ENCODE measurements at places on chromosomes 3 and 15.

- no peak overlapping the region for H3K4me3 ChIP-seq
- no peak overlapping the region for H3K27ac ChIP-seq
- no peaks in the 10 kb centered on the region for H3K4me1 ChIP-seq
- no peaks in the 10 kb centered on the region for H3K27me3 ChIP-seq
These were observed 59.7 kb downstream of the PDCD6IP start for GRCh38 chr3:33858131-33858530.

- no peaks in the 10 kb centered on the region for H3K4me1 ChIP-seq
- no peaks in the 10 kb centered on the region for H3K27me3 ChIP-seq
- no peak overlapping the region for H3K4me3 ChIP-seq
- no peak overlapping the region for H3K27ac ChIP-seq
- DNase-seq: no peak
- H3K36me3 ChIP-seq: no peaks in the 10 kb centered on the region
These were observed 20.1 kb downstream of the FBXO22 start for GRCh38 chr15:75923756-75924155.

DNA sequence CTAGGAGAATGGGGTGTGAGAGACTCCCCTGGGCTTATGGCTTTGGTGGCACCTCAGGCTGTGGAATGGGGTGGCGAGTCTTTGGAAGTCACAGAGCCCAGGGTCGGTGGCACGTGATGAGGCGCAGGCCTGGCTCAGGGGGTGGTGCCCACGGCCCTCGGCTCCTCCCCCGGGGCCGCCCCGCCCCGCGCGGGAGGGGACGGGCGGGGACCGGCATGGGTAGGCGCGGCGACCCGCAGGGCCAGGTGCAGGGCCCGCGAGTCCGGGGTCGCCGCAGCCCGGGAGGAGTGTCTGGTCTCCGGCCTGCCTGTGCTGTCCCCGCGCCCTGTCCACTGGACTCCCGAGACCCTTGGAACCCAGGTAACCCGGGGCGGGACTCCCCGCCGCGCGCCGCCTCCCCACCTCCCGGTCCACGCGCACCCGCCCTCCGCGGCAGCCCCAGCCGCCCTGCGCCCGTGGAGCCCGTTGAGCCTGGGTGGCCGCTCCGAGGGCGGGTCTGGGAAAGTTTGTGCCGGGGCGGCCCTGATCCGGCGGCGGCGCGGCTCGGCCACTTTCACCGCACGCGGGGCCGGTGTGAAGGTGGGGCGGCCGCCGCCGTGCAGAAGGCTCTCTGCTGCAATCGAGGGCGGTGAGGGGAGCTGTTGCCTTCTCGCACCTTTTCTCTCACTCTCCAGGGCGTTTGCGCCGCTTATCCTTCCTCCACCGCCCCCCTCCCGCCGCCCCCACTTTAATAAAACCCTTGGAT lies at the start of gene PAQR5:
Gene PAQR5 (plus strand): TSS at position 216 of the 745 bp plus-strand sequence. CDS start 61,169 bp downstream, outside the sequence.
- H3K4me3 ChIP-seq: peak within 1 kb of the TSS; percentile 71
- DNase-seq: peak; percentile 75
- peak within 1 kb of the TSS; percentile 63 for H3K27ac ChIP-seq
- no peaks in the 10 kb centered on the region for H3K27me3 ChIP-seq
- H3K4me1 ChIP-seq: peaks cover 7% of the 10 kb centered on the region
- no peaks in the 10 kb centered on the region for H3K36me3 ChIP-seq

GRCh38 chr3:161212171-161212771 lies 8.8 kb upstream of the NMD3 start:
- no peak overlapping the region for H3K27ac ChIP-seq
- H3K36me3 ChIP-seq: no peaks in the 10 kb centered on the region
- H3K27me3 ChIP-seq: no peaks in the 10 kb centered on the region

GRCh38 chr3:62421207-62421606 lies 47.9 kb upstream of the FEZF2 start:
- no peak overlapping the region for H3K27ac ChIP-seq
- no peaks in the 10 kb centered on the region for H3K27me3 ChIP-seq
- H3K4me1 ChIP-seq: no peaks in the 10 kb centered on the region
- no peaks in the 10 kb centered on the region for H3K36me3 ChIP-seq
- DNase-seq: no peak

DNA sequence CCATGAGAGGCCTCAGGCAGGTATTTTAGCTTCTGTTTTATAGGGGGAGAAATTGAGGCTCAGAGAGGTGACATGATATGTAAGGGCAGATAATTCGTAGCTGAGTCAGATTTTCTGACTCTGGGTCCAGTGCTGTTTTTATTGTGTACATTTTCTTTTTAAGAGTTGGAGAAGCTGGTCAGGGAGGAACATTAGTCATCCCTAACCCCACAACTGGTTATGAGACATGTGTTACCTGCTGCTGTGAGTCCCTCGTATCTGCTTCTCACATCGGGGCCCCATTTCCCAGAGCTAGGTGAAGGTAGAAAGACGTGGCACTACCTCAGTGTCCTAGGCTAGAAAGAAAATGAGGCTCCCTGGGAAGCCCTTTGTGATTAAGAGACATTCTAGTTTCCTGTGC lies 28.6 kb downstream of the GALNT15 start:
- H3K4me3 ChIP-seq: no peak overlapping the region

DNA sequence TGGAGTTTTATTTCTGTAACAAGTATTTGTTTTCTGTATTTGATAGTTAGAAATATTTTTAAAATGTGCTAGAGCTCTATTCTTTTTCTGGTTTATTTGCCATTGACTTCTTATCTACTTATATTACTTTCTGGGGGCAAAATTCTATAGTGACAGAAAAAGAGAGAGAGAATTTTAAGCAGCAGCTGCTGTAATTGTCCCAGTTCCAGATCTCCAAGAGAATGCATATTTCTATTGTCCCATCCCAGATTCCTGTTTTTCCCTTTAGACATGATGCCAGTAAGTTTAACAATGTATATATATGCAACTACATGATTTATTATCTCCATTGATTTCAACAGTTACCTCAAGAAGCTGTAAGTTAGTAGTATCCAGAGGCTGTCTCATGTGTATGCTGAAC lies 541.7 kb upstream of the ZNF385D start:
- no peaks in the 10 kb centered on the region for H3K27me3 ChIP-seq
- no peaks in the 10 kb centered on the region for H3K4me1 ChIP-seq
- no peaks in the 10 kb centered on the region for H3K36me3 ChIP-seq
- no peak overlapping the region for H3K27ac ChIP-seq
- no peak for DNase-seq

- H3K4me3 ChIP-seq: no peak overlapping the region
- H3K27ac ChIP-seq: no peak overlapping the region
- no peaks in the 10 kb centered on the region for H3K27me3 ChIP-seq
- DNase-seq: no peak
- H3K4me1 ChIP-seq: no peaks in the 10 kb centered on the region
- H3K36me3 ChIP-seq: no peaks in the 10 kb centered on the region
These were observed 519.7 kb downstream of the DIPK2A start for GRCh38 chr3:144491333-144491732.

DNA sequence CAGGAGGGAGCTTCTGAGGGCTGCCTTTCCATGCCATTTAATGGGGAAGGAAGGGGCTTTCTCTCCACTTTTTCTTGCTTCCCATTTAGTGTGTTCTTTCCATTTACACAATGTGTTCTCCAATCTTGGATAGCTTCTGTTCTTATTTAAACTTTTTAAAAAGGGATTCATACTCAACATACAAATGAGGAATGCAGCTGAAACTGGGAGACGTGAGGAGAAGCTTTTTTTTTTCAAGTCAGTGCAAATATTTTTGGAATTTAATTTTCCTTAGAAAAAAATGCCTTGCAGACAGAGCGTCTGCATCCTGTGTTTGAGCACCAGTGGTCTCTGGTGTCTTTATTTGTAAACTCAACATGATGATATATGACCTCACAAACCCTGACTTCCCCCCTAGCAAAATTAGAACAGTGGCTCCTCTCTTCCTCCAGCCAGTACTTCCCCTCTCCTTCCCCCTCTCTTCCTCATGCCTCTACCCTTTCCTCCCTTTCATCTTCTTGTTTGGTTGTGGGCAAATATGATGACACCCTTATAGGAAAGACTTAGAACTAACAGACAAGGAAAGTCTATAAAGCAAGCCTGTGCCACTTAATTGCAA lies 48.1 kb upstream of the PCSK6 start:
- no peaks in the 10 kb centered on the region for H3K27me3 ChIP-seq
- no peak overlapping the region for H3K4me3 ChIP-seq
- H3K27ac ChIP-seq: no peak overlapping the region

GRCh38 chr3:184361532-184361931 lies at the start of the genes CLCN2 and POLR2H:
Gene CLCN2, minus strand, starts transcription at chr3:184361605. Its CDS starts 126 bp downstream, at chr3:184361479.
Gene POLR2H, plus strand, starts transcription at chr3:184361710. Its CDS starts 1,783 bp downstream, at chr3:184363493.
- peak within 1 kb of the TSS; percentile 79 for H3K4me3 ChIP-seq
- peak within 1 kb of the TSS; percentile 97 for H3K27ac ChIP-seq
- H3K36me3 ChIP-seq: peaks cover 5% of the 10 kb centered on the region
- peaks cover 10% of the 10 kb centered on the region for H3K4me1 ChIP-seq
- peak; percentile 55 for DNase-seq

- H3K4me3 ChIP-seq: no peak overlapping the region
- no peak overlapping the region for H3K27ac ChIP-seq
- no peaks in the 10 kb centered on the region for H3K36me3 ChIP-seq
These were observed 22.4 kb upstream of the EIF4A2 start for GRCh38 chr3:186760897-186761447.

DNA sequence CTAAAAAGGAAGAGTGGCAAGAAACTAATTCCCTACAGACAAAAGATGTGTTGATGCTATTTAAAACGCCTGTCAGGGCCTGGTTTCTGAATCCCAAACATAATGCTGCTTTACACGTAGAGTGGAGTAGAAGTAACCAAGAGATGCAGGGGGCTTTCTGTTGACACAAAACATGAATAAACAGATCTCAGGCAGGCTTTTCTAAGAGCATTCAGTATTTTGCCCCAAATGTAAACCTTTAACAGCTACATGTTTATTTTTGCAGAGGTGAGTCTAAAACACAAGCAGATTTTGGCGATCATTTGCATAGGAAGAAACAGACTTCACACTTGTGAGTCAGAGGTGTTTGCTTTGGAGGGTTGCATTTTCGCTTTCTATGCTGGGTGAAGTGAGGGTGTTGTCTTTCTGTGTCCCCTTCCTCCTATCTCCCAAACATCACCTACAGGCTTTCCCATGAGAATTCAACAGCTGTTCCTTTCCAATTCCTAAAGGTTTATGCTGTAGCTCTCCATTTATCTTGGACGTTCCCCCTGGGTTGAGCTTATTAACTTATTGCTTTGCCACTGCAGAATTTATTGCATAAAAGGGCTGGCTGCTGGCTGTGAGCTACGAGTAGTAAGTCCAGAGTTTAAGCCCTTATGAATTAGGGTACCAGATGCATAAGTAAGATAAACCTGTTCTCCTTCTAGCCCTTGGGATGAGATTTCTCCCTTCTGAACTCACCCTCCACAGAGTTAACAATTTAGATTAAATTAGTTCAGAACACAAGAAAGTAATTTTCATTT lies 156.7 kb downstream of the DIPK2A start:
- H3K36me3 ChIP-seq: no peaks in the 10 kb centered on the region
- H3K27ac ChIP-seq: no peak overlapping the region
- peaks cover 4% of the 10 kb centered on the region for H3K4me1 ChIP-seq

GRCh38 chr3:108222853-108223565 lies 785 bp upstream of the IFT57 start:
- peaks cover 30% of the 10 kb centered on the region for H3K4me1 ChIP-seq
- no peaks in the 10 kb centered on the region for H3K36me3 ChIP-seq
- DNase-seq: no peak

- no peak overlapping the region for H3K4me3 ChIP-seq
- H3K36me3 ChIP-seq: no peaks in the 10 kb centered on the region
- no peak overlapping the region for H3K27ac ChIP-seq
- no peaks in the 10 kb centered on the region for H3K27me3 ChIP-seq
These were observed 37.9 kb downstream of the GASK1A start for GRCh38 chr3:43017004-43017403.

- DNase-seq: no peak
- no peak overlapping the region for H3K27ac ChIP-seq
- no peak overlapping the region for H3K4me3 ChIP-seq
These were observed 7.2 kb downstream of the CCDC80 start for GRCh38 chr3:112633757-112634156.

- no peaks in the 10 kb centered on the region for H3K36me3 ChIP-seq
- H3K4me1 ChIP-seq: no peaks in the 10 kb centered on the region
- no peak for DNase-seq
These were observed 22.5 kb upstream of the CLK3 start for GRCh38 chr15:74593122-74593521.

DNA sequence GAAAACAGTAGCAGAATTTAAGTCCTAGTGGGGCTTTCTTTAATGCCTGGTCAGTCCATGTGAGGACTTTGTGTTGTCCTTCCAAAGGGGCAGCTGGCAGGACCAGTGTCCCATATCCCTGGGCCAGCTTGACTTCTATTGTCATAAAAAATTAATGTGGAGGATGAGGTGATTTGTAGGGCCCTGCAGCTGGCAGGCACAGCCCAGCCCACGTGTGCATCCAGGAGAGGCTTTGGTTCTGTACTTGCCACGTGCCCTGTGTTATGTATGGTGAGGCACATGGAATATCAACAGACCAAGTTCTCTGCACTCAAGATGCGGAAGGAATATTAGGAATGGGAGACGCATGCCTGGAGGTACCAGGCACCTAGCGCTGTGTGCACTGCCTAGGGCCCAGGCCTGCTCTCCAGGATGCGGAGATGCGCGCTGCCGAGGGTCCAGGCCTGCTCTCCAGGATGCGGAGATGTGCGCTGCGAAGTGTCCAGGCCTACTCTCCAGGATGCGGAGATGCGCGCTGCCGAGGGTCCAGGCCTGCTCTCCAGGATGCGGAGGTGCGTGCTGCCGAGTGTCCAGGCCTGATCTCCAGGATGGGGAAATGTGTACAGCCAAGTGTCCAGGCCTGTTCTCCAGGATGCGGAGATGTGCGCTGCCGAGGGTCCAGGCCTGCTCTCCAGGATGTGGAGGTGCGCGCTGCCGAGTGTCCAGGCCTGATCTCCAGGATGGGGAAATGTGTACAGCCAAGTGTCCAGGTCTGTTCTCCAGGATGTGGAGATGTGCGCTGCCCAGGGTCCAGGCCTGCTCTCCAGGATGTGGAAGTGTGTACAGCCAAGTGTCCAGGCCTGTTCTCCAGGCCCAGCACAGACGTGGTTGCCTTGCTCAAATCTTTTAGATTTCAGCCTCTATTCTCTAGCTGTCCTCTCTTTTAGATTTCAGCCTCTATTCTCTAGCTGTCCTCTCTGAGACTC lies 183.3 kb upstream of the ROPN1 start:
- H3K27ac ChIP-seq: no peak overlapping the region
- no peaks in the 10 kb centered on the region for H3K27me3 ChIP-seq
- no peaks in the 10 kb centered on the region for H3K36me3 ChIP-seq
- no peak for DNase-seq
- no peaks in the 10 kb centered on the region for H3K4me1 ChIP-seq
- H3K4me3 ChIP-seq: no peak overlapping the region

- H3K4me3 ChIP-seq: no peak overlapping the region
- no peaks in the 10 kb centered on the region for H3K4me1 ChIP-seq
- no peaks in the 10 kb centered on the region for H3K36me3 ChIP-seq
- no peak overlapping the region for H3K27ac ChIP-seq
These were observed 14.2 kb upstream of the ADIPOQ start for GRCh38 chr3:186828340-186828739.

DNA sequence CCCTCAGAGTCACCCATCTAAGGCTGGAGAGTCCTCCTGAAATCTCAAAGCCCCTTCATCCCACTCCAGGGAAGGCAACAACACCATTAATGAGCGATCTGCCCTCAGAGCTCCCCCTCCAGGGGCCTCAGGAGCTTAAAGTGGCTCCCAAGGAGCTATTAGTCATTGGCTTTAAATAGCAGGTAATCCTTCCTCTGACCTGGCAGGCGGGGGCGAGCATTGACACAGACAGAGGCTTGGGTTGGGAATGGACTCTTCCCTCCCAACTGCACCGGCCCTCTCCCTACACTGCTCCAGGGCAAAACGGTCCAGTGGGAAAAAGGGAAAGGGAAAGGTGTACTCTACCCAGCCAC lies 1.4 kb downstream of the MFGE8 start:
- no peak for DNase-seq
- no peaks in the 10 kb centered on the region for H3K36me3 ChIP-seq
- no peak overlapping the region for H3K27ac ChIP-seq
- no peak overlapping the region for H3K4me3 ChIP-seq
- no peaks in the 10 kb centered on the region for H3K4me1 ChIP-seq
